KBM-7 (cell line): ENCODE measurements at places on chromosomes 3 and 15.

DNA sequence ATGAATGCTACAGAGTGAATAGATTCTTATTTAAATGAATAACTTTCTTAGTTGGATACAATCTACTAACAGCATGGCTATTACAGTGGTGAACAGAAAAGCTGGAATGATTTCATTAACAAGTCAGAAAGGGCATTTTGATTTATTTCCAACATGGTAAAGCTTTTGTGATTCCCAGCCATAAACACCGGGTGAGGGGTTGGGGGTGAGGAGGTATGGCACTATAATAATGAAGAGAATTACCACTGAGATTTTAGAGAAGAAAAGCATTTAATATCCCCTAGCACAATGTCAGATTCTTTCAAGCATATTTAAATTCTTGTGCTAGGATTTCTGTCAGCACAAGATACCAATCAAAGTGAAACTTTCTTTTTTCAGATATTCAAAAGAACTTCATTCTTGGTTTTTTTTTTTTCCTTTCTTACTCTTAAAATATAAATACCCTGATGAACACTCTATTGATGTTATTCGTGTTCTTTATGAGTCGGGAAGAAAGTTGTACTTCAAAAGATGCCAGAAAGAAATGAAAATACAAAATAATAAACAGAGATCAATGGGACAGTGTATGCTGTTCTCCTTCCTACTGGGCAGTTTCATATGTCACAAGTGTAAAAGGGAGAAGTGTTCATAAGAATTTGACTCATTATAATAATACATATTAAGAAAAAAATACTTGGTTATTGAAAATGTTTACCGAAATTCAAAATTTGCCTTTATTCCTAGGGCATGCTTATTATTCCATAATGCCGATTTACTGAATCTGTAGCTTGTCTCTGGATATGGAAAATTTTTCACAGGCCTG, 522.8 kb downstream of the CADM2 start:
- DNase-seq = no peak

- no peak for DNase-seq
Measured at GRCh38 chr3:102053375-102053989, 204.2 kb downstream of the NFKBIZ start.

DNA sequence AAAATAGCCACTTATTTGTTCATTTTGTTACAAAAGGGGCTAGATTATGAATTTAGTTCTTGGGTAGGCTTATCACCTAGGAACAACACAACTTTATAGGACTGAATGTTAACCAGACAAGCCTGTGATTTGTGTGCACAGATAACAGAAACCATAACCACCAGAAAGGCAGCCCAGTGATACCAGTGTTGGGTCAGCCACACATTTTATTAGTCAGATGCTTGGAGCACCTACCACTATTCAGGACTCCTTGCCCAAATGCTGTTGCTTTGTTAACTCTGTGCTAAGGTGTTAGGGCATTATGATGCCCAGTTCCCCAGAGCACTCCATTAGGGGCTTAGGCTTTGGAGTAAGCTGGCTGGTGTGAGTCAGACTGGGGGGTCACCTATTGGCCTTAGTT, 22.5 kb downstream of the PLCL2 start:
- no peak for DNase-seq

DNA sequence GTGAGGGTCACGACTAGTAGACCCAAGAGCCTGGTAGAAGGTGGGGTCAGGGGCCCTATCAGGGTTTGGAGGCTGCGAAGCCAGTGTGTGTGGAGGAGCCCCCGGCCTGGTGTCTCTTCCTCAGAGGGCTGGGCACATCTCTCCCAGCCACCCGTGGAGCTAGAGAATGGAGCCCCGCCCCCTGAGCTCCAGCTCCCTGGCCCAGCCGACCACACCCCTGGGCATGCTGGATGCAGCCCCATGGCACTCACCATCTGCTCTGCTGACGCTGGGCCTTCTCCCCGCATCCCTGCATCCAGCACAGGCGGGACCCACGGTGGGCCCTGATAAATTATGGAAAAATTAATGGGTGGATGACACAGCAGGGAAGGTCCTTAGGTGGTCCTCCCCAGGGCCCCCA, 17.5 kb downstream of the ANKRD63 start:
- DNase-seq = no peak

GRCh38 chr3:153547970-153548369, 385.9 kb downstream of the RAP2B start:
- DNase-seq = no peak

GRCh38 chr3:147312786-147313280, 93.5 kb downstream of the ZIC4 start:
- no peak for DNase-seq

DNA sequence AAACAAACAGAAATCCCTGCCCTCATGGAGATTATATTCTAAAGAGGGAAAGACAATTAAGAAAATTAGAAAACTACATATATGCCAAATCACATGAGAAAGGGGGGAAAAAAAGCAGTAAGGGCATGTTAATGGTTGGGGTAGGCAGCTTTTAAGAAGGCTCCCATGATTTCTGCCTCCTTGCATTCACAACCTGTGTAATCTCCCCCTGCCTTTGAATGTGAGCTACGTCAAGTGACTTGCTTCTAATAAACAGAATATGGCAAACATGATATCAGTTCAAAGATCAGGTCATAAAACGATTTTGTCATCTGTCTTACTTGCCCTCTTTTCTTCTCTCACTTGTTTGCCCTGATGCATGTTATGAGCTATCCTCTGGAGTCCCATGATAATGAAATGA, 673.6 kb upstream of the ADAMTS9 start:
- DNase-seq = no peak

- no peak for DNase-seq
Measured at GRCh38 chr15:60004846-60005351, 788 bp downstream of the FOXB1 start.

- DNase-seq = no peak
Measured at GRCh38 chr3:139470199-139470598, 6.1 kb downstream of the RBP2 start.

- DNase-seq = no peak
Measured at GRCh38 chr15:71133747-71134472, 18.6 kb downstream of the THSD4 start.

DNA sequence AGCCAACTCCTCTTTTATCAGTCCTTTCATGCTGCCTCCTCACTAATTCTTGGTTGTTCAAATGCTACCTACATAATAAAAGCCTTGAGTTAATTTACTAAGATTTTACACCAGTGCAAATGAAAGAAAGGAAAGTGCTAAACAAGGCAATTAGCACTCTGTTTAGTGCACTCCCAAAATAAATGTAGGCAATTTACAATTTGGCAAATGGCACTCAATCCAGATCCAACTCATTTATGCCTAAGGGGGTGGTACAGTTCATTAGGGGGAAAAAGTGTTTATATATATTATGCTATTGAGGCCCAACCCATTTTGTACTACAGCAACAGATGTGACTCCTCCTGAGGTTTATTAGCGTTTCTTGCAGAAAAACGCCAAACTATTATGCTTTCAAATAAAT, 370.1 kb downstream of the NR2F2 start:
- no peak for DNase-seq

- peak; percentile 13 for DNase-seq
Measured at GRCh38 chr15:88630141-88630721, 8.6 kb upstream of the ISG20 start.

DNA sequence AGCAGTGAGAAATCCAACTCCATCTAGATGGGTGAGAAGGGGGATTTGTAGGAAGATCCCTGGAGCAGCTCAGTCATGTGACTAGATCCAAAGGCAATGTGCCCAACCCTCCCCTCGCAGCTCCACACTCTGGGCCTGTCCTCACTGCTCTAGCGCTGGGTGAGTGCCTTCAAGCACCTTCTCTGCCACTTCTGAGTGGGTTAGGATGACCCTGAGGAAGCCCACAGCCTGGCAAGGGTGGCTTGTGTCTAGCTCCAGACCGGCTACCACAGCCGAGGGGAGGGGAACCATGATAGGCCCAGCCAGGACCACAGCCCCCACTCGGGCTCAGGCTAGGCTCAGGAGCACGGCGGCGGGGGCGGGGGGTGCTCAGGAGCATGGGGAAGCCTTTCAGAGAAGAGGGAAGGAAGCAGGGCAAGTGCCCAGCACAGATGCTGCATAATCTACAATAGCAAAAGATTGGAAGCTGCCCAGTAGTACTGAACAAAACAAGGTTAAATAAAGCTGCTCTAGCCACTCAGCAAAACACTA, 1.7 kb downstream of the SPATA12 start:
- DNase-seq = peak; percentile 60

DNA sequence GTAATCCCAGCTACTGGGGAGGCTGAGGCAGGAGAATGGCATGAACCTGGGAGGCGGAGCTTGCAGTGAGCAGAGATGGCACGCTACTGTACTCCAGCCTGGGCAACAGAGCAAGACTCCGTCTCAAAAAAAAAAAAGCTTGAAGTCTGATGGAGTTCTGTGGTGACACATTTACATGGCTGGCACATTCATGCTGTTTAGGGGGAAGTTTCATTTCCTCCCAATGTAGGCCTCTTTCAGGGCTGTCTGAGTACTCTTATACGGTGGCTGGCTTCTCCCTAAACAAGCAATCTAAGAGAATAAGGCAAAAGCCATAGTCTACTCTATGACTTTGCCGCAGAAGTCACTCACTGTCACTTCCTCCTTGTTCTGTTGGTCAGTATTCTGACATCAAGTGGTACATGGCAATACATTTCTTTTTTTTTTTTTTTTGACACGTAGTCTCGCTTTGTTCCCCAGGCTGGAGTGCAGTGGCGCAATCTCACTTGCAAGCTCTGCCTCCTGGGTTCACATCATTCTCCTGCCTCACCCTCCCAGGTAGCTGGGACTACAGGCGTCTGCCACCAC, 41.2 kb downstream of the OIP5 start:
- peak; percentile 28 for DNase-seq

DNA sequence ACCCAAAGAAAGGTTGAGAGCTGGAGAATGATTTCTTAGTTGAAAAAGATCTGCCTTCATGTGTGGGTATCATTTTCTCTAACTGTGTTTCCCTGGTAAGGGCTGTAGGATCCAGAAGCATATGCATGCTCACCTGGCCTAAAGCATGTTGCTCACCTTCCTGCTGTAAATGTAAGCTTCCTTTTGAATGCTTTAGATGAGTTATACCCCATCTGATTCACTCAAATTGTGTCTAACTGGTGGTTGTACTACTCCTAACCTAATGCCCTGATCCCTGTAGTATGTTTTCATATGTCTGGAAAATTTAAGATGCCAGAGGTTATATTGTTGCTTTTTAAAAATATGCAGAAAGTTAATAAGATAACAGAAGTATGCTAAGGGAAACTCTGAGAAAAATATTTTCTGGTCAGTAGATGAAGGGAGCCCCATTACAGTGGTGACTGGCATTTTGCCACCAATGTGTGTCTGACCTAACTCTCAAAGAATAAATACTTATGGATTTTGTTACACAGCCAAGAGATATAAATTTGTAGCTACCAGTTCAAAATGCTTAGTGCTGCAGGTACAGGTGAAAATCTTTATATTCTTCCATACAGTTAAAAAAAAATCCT, 7.7 kb downstream of the FILIP1L start:
- no peak for DNase-seq

DNA sequence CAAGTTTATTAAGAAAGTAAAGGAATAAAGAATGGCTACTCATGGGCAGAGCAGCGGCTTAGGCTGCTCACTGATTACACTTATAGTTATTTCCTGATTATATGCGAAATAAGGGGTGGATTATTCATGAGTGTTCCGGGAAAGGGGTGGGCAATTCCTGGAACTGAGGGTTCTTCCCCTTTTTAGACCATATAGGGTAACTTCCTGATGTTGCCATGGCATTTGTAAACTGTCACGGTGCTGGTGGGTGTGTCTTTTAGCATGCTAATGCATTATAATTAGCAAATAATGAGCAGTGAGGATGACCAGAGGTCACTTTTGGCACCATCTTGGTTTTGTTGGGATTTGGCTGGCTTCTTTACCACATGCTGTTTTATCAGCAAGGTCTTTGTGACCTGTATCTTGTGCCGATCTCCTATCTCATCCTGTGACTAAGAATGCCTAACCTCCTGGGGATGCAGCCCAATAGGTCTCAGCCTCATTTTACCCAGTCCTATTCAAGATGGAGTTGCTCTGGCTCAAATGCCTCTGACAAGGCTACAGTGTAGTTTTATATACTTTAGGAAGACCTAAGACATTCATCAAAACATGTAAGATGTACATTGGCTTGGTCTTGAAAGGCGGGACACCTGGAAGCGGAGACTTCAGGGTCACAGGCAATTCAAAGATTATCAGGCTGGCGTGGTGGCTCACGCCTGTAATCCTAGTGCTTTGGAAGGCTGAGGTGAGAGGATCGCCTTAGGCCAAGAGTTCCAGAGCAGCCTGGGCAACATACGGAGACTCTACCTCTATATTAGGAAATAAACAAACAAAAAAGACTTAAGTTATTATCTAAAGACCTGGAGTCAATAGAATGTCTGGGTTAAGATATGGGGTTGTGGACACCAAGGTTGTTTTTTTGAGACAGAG, 3.2 kb upstream of the BLOC1S6 start:
- DNase-seq = peak; percentile 71

DNA sequence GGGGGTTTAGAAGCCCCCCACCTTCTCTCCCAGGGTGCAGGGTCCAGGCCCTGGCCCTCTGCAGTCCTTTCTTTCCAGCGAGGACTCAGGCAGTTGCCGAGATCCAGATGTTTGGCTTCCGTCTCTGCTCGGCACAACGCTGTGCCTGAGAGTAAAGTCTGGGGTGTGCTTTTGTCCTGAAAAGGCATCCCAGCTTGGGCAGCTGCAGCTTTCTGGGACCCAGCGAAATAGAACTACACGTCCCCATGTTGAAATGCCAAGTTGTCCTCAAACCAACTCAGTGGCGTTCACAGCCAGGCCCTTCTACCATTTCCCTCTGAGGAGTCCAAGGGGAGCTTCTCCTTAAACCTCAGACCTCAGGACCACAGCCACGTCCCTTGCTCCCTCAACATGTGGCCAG, 23.1 kb downstream of the FGD5 start:
- DNase-seq = no peak

GRCh38 chr3:178480795-178481194, 55.4 kb upstream of the KCNMB2 start:
- no peak for DNase-seq

- no peak for DNase-seq
Measured at GRCh38 chr3:53065841-53066480, 20.1 kb upstream of the SFMBT1 start.

GRCh38 chr15:51224428-51224827, 114.0 kb downstream of the CYP19A1 start:
- DNase-seq = no peak

DNA sequence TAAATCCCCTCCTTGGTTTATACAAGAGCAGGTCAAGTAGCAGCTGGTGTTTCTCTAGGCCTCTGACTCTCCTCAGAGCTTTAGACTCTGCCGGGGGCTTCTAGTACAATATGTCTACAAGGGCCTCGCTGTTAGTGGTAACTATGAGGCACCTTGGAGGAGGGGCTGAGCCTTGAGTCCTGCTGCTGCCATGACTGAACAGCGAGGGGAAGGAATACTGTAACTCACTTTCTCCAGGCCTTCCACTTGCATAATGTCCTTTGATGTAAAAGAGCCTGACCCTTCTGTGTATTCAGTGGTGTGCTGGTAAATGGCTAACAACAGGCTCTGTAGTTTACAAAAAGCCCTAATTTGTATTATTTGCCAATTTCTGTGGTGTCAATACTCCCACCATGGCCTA, 27.8 kb downstream of the DRD3 start:
- no peak for DNase-seq

GRCh38 chr15:55003965-55004873, 192.5 kb downstream of the RSL24D1 start:
- DNase-seq = no peak

GRCh38 chr15:27582726-27583410, 516.2 kb downstream of the OCA2 start:
- DNase-seq = no peak
